ENCODE measurements at places on chromosomes 1 and 21.

GRCh38 chr1:30824736-30825429, 67.3 kb upstream of the LAPTM5 start:
- no peak for DNase-seq

GRCh38 chr1:183029591-183030000, 6.4 kb downstream of the LAMC1 start:
- DNase-seq: no peak

DNA sequence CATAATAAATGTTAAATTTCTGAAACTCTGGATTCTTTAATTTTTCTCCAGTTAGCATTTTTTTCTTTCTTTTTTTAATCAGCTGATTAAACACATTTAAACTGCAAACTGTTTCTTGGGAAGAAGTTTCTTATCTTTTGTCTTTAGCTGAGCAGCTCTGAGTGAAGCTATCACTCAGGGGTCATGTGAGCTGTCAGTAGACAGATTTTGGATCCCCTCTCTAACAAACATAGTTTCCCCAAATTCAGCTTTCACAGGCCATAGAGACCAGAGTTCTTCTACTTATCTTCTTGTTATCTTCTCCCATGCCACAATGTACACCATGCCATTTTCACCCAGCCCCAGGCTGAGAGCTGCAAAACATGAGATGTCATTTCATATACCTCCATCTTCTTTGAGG, 148.9 kb downstream of the CDC42BPA start:
- no peak for DNase-seq

GRCh38 chr1:159014003-159014571, 4.4 kb downstream of the IFI16 start:
- DNase-seq: no peak

DNA sequence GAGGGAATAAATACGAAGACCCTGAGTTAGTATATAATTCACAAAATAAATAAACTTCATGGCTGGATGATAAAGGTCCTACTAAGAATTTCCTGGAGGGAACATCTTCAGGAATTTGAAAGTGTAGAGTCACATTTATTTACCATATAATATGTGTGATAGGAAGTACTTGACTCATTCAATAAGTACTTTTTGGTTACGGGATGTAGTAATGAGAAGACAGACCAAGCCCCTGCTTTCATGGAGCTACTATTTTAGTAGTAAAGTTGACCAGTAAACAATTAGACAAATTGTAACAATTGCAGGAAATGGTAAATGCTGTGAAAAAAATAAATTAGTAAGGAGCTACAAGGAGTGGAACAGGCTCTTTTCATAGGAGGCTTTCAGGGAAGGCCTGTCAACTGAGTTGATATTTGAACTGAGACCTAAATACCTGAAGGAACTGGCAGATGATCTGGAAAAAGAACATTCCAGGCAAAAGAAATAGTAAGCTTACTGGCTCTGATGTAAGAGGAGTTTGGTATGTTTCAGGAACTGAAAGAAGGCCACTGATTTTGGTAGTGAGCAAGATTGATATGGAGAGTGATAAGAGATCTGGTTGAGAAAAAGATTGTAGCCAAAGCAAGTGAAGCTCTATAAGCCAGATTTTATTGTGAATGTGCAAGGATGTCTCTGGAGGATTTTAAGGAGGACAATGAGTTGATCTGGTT, 36.2 kb downstream of the CAMSAP2 start:
- no peak for DNase-seq

DNA sequence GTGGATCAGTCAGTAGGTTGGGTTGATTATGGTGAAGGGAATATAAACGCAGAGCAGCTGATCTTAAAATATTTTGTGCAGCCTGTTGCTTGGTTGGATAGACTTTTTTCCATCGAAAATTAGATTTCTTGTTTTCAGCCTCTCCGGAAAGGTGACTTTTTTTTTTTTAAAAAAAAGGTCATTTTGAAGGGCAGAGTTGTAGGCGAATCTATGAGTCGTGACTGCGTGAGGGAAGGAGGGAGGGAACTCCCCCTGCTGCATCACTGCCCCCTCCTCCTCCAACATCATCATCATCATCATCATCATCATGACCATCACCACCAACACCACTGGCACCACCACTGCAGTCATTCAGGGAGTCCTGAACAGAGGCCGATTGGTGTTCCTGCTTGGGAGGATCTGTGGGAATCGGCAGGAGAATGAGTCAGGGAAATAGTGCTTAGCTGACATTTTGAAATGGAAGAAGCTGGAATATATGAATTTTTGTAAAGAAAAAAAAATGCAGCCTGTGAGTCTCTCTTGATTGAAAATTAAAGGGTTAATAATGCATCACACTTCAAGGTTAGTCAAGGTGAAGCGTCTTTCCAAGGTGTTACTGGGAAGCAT, 1.2 kb downstream of the ATP1B1 start:
- no peak for DNase-seq

- peak; percentile 11 for DNase-seq
Measured at GRCh38 chr21:46116776-46117585, 19.1 kb downstream of the COL6A2 start.

GRCh38 chr1:2985067-2985561, 36.2 kb upstream of the ACTRT2 start:
- DNase-seq: peak; percentile 99

- DNase-seq: no peak
Measured at GRCh38 chr1:206573319-206573718, 38.9 kb downstream of the EIF2D start.
